ENCODE measurements at places on chromosomes 3 and 15.

- DNase-seq: no peak
Observed at GRCh38 chr15:60414016-60414682, 16.4 kb upstream of the ANXA2 start.

GRCh38 chr3:15110206-15110605, 11.3 kb upstream of the RBSN start:
- no peak for DNase-seq

- DNase-seq: no peak
Observed at GRCh38 chr3:23320586-23321570, 117.8 kb downstream of the UBE2E2 start.

DNA sequence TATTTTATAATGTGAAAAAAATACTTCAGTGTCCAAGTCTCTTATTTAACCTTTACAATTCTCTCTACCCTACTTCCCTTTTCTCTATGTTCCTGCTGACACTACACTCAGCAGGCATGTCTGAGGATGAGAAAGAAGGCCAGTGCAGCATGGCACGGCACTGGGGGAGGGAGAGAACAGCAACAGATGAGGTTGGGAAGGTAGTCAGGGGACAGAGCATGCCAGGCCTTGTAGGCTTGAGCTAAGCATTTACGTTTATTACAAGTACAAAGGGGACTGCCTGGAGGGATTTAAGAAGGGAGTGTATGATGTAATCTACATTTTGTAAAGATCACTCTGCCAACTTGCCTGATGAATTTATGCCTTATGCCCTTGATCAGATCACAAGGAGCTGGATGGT, 117.3 kb upstream of the WNT5A start:
- peak; percentile 5 for DNase-seq

GRCh38 chr3:155101398-155101797, 21.3 kb downstream of the MME start:
- no peak for DNase-seq

DNA sequence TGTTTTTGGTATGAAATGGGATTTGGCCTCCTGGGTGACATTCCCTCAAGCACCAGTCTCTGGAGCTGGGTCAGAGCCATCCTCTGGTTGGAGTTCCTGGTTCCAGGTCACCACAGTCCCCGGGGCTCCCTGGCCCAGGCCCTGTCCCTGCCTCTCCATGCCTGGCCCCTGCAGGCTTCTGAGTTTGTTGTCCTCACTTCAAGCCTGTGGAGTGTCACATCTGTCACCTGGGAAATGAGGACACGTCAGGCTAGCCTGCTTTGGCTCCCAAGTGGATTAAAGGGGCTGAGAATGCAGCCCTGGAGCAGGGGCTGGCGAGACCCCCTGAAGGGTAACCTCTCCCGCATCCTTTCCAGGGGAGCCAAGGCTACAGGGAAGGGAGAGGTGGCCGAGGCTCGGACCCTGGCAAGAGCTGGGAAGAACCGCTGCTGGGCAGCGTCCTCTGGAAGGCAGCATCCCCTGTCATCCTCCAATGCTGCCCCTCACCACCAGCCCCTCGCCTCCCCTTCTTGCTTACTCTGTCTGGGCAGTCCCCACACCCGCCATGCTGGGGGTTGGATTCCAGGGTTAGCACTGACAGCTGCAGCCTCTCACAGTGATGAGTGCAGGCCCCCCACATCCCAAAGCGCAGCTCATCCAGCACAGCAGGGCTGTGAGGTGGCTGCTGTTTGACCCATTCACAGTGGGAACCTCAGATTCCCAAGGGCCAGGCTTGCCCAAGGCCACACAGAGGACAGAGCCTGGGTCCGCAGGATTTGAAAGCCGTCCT, 75.5 kb upstream of the IQSEC1 start:
- DNase-seq: no peak

DNA sequence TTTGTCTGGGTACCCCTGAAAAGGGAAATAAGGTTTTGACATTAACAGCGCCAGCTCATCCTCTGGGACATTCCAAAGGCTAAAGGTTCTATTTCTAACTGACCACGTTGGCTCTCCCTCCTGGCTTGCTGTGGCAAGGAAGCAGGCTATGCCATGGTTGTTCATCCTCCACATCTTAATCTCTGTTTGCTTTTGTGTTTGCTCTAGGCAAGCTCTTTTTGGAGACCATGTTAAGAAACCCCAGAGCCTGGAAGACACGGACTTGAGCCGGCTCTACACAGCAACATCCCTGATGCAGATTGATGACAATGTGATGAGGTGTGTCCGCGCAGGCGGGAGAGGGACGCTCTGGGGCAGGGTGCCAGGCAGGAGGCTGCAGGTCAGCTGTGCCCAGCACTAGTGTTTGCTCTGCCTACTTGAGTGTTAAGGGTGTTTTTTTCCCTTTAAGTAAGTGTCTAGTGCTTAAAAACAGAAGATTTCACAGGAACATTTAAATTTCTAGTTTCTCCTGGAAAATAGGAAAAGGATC, 33.3 kb downstream of the RLBP1 start:
- DNase-seq: no peak

GRCh38 chr15:35293353-35294130, 208.4 kb upstream of the NANOGP8 start:
- peak; percentile 14 for DNase-seq

DNA sequence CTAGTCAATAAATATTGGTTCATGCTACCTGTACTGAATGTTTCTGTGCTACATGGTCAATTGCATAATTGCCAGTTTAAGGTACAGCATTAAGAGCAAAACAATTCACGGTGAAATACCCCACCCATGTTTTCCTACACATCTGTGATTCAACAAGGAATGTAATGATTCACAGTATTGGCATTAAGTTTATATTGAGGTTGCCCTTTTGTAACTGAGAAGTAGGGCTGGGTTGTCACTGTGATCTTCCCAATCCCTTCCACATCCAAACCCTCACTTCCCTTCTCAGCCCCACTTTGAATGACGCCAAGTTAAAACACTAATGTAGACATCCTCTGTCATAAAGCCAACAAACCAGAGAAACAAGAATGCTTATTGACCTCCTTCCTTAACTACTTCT, 112.0 kb upstream of the TJP1 start:
- no peak for DNase-seq

DNA sequence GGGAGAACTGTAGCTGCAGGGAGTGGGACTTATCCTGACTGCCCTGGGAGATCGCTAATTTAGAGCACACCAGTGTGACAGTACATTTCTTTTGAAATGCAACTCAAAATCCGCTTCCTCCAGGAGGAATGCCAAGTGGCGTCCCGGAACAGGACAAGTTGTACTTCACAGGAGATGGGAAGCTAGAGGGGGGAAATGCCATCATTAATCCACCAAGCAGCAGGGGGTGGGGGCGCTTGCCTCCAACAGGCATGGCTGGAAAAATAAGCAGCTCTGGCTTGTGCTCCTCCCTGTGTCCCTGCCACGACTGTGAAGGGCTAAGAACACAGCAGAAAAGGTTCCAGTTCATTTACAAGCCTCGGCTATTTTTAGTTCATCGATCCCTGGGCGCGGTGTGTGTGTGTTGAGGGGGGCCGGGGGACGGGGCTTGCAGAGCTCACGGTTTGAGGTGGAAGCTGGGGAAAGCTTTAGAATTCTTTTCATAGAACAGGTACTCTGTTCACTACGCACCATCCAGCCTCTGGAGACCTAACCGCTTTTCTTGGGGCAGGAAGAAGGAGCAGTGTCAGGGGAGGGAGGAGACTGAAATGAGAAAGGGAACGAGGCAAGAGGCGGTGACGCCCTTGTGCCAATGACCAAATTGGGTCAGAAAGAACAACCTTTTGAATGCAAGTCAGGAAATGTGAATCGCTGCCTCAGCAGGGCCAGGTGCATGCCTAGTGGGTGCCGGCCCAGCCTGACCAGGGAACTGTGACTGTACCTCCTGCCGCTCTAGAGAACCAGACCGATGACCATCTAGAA, 51.8 kb upstream of the DGKG start:
- peak; percentile 30 for DNase-seq

- DNase-seq: no peak
Observed at GRCh38 chr15:94370936-94371285, 139.6 kb downstream of the MCTP2 start.
